CD4-positive, alpha-beta T cell treated with Interleukin-2 at 100 ng/mL for 4 hours (primary cell): ENCODE measurements at places on chromosomes 7 and 10.

DNA sequence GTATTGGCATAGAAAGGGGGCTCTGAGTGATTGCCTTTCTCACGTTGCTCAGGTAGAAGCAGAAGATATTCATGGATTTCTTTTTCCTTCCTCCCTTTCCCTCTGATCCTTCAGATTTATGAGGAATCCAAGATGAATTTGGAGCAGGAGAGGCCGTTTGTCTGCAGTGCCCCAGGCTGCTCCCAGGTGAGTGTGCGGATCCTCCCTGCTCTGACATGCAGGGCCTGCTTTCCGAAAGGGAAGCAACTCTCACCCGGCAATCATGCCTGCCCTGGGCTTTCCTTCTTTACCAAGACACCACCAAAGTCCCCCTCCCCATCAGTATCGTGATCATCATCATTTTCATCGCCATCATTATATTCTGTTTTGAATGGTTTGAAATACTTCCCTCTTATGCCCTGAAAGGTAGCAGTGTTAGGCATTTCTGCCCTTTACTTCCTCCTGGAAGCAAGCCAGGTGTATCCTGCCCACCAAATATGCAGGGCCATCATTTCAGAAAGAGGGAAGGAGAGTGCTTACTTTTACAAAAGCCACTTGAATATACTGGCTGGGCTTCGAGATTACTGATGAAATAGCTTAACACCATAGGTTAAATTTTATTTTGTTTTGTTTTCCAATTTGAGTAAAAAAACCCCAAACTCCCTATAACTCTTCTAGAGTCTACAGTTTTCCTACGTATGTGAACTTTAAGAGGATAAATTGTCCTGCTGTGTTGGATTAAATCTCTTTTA, 75.9 kb downstream of the CREB5 start:
- DNase-seq, result no peak

DNA sequence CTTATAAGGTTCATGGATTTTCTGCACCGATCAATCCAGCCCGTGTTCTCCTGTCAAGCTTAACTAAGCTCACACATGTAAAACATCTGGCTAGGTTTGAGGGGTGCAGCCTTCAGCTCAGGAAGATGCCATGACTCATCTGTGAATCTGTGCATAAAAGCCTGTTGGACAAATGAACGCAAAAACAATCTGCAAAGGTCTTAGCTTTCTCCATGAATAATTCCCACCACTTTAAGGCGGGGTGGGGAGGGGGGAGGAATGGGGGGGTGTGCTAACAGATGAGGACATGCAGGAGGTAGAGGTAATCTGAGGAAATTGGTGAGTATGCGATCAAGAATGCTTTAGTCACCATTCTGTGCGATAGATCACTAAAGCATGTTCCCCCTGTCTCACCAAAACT, 4.8 kb downstream of the DOCK4 start:
- DNase-seq, result no peak

DNA sequence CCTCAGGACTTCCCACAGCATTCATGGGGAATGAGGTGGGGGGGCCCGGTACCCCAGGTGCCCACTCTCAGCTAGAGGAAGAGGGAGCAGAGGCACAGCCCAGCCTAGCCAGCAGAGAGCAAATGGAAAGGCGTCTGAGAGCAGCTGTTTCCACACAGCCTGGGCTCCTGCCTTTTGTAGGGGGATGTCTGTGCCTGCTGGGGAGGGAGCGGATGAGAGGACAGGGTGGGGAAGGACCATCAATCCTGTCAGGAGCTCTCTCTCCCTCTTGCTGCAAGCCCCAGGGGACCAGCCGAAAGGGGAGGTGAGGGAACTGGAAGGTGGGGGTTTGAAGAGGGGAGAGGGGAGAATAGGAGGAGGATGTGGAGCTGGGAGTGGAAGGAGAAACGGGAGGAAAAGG, at the start of gene PKD2L1:
Gene PKD2L1, minus strand, starts transcription at position 150 of the 400 bp plus-strand sequence. Its CDS starts 125 bp downstream, at position 25.
- DNase-seq, result no peak

GRCh38 chr7:135728136-135728669, at the start of gene SLC13A4:
Gene SLC13A4, minus strand, starts transcription at chr7:135728186. Its CDS starts 690 bp downstream, at chr7:135727496.
- DNase-seq, result no peak

DNA sequence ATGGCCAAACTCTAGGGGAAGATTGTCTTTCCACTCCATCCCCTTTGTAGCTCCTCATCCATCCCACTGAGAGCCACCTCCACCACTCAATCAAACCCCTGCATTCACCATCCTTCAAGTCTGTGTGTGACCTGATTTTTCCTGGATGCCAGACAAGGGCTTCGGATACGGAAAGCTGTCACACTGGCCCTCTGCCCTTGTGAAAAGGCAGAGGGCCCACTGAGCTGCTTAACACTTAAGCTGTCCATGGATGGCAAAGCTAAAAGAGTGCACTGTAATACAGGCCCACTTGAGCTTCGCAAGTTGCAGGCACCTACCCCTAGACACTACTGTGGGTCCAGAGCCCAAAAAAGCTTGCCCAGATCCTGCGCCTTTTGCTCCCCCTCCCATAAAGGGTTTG, 237.2 kb downstream of the MAGI2 start:
- DNase-seq, result no peak
